ENCODE measurements at places on chromosomes 11 and 22. TPM values are rescaled to one million over a fixed set of nuclear protein-coding genes. Genes with fewer than 3 reads are reported as not detected.

- no peak for DNase-seq
Observed at GRCh38 chr11:128341280-128342248, 245.8 kb downstream of the ETS1 start.

- no peak for DNase-seq
Observed at GRCh38 chr11:70841264-70841663, 411.1 kb downstream of the SHANK2 start.

DNA sequence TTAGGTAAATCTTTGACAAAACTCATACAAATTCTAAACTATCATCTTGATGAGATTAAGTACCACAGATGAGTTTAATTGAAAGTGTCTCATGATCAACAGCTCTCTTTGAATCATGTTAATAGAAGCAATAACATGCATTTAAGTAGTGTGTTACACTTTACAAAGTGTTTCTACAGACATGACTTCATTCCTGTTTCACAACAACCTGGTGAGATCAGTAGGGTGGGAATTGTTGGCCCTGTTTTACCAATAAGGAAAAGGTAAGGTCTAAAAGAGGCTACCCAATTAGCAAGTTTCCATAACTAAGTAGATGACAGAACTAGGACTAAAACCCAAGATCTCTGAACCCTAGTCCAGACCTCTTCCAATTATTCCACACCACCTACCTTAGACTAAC lies 12.7 kb upstream of the PRSS23 start:
- DNase-seq: no peak

DNA sequence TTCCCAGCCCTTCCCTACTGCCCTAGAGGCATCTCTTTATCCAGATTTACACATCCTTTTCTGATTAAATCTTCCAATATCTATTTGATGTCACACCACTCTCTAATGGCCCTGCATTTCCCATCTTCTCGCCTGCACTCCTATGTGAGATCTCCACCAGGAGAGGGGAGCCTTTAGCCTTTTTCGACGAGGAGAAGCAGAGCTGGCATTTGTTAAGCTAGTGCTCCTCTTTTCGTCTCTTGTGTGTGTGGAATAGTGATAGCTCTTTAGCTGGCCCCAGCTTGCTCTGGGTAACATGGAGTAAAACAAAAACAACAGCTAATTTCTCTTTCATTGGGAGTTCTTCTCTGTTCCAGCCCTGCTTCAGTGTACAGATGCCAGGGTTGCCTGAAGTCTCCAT lies 536.5 kb downstream of the NTM start:
- peak; percentile 5 for DNase-seq

GRCh38 chr22:37986371-37986770 lies 2.0 kb upstream of the SOX10 start:
- no peak for DNase-seq

DNA sequence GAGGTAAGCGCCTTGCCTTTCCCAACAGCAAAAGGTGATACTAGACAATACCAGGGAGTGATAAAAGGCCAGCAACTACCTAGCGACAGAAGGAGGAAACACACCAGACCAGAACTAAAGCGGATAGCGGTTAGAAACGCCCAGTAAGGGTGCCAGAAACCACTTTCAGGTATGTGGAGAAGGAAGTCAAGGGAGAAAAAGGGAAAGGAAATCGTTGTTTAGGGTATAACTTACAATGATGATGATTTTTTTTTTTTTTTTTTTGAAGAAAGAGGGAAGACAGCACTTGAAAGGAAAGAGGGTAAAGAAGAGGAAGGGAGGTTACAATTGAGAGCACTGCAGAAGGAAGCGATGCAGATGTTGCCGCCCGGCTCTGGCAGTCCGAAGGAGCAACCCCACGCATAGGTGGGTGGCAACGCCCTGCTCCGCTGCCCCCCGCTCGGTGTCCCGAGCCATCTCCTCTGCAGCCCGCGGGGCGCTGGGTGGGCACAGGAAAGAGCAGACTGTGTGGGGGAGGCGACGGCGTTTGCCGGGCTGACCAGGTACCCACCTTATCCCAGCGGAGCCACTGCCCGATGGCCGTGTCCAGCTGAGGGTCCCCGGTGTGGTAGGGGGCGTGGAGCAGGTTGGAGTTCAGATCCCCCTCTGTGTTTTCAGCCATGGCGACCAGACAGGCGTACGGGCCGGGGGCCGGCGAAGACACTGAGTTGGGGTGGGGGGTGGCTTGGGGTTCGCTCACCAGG lies 561 bp downstream of the PGM2L1 start:
- no peak for DNase-seq

GRCh38 chr11:98107736-98108135 lies 913.0 kb upstream of the CNTN5 start:
- DNase-seq: no peak

Gene RIMBP3C
- not detected for total RNA-seq

Gene SMC1B
- total RNA-seq: 0.10 TPM

- DNase-seq: no peak
Observed at GRCh38 chr11:5703741-5704536, 14.3 kb downstream of the TRIM22 start.

DNA sequence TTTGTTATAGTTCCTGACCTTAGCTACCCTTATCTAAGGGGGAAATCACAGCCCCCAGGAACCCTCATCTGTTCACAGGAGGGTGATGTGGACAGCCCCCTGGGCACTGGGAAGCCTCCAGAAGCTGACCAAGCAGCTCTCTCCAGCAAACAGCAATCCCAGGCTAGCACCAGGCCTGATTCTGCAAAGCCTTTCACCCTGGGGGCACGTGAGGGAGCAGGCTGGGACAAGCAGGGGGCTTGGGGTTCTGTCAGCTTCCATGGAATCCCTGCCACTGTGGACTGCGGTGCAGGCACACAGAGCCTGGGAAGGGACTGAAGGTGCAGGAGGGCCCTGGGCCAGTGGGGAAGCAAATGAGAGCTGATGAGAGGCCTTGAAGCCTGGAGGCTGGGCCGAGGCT lies 2.1 kb downstream of the PGAP2 start:
- DNase-seq: no peak

DNA sequence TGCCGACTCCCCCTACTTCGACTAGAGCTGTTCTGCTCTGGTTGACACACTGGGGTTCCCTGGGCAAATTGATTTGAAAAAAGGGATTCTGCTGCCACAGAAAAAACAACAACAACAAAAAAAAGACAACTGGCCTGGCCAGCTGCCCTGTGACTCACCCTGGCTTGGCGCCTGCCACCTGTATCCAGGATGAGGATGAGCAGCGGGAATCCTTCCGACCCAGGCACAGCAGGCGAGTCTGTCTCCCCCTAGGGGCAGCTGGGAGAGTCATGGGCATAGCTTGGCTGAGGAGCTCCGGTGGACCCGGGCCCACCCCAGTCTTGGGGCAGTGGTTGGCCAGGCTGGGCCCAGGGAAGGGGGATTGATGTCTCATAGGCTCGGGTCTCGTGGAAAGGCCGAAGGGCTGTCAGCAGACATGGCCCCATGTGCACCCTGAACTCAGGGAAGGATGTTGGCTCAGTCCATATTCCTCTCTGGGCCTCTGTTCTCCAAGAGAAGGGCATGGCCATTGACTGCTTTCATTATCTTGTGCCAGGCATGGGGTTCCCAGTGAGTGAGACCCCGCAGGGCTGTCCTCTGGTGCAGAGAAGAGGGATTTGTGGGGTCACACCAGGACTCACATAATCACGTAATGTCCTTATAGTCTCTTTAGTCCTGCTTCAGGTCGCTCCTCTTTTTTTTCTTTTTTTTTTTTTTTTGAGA lies 10.4 kb upstream of the SUN2 start:
- DNase-seq: no peak

DNA sequence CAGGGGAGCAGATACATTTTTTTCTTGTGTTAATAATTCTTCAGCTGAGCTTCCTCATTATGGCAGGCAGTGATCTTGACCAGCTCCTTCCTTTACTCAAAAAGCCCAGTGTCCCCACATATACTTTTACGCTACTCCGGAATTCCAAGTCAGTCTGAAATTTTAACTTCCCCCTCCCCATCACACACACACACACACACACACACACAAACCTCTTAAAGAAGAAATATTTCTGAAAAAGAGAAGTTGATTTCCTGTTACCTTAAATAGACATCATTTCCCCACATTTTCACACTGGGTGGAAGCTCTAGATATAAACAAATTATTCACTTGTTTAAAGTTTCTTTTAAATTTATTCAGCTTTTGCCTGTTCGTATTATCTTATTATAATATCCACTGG lies 113.9 kb downstream of the DBX1 start:
- DNase-seq: no peak

DNA sequence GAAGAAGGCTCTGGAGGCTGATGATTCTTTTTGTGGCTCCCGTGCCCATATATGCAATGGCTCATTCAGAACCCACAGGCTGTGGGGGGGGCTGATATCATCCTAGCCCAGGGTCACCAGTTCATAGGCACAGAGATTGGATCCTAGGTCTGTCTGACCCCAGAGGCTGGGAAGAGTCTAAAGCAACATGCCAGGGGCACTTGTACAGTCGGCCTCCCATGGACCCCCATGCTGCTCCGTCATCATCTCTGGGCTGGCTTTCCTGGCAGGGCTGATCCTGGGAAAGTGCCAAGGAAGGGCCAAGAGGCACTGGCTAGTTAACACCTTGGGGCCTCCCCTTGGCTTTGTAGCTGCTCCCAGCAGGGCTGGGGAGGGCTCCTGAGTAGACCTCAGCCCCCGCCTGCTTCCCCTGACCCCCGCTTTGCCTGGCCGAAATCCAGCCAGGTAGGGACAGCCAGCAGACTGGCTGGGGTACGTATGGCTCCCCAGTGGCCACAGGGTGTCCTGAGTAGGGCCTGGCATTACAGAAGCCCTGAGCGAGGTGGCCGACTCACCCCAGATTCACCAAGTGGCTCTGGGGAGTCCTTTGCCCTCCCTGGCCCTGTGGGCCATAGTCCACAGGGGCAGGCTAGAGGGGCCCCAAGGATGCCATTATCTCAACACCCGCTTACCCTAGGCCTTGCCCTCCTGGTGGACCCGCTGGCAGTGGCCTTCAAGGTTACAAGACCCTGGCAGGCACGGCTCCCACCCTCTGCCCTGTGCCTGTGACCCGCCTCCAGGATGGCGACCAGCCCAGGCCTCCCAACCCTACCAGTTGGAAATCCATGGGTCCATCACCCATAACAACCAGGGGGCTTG lies 22.5 kb downstream of the FADS3 start:
- DNase-seq: no peak

DNA sequence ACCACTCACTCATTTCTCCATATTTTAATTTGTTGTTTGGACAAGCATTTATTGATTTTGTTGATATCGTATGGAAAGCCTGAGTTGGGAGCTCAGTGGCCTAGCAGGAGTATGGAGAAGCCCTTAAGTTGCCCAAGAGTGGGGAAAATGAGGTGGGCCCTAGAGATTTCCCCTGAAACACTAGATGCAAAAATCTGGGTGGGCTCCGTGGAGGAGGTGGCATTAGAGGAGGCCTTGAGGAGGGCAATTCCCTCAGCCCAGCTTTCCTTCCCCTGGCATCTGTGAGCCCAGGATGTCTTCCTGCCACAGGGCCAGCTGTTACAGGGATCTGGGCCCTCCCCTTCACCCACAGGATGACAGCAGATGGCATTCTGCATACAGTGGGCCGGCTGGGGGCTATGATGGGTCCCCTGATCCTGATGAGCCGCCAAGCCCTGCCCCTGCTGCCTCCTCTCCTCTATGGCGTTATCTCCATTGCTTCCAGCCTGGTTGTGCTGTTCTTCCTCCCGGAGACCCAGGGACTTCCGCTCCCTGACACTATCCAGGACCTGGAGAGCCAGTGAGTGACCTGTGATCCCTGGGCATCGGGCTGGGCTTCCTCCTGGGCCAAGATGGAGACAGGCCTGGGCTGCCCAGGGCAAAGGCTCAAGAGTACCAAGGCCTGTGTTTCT lies 21.6 kb upstream of the SLC22A12 start:
- DNase-seq: no peak

GRCh38 chr11:60951606-60951903 lies 421 bp downstream of the SLC15A3 start:
- DNase-seq: no peak

Gene TEX54
- not detected for total RNA-seq

Gene JHY
- total RNA-seq: 5.6 TPM

DNA sequence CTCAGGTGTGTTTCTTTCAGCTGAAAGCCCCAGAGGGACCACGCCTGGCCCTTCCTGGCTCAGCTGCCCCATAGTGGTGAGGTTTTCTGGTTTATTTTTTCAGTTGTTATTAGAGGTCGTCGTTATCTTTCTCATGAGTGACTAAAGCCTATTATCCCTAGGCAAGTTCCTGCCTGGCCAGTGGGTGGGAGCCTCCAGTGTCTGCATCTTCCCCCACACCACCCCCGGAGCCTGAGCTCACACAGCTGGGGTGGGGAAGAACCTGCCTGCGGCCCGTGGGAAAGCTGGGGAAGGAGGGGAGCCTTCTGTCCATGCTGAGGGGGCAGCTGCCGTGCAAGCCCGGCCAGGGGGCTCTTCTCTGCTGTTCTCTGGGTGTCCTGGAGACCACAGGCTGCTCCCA lies 24.3 kb upstream of the PPFIA1 start:
- no peak for DNase-seq

GRCh38 chr11:129023968-129024676 lies 81.5 kb upstream of the TP53AIP1 start:
- no peak for DNase-seq

Gene DCHS1
- total RNA-seq: 29.0 TPM

- DNase-seq: no peak
Observed at GRCh38 chr11:87870086-87870485, 305.2 kb downstream of the RAB38 start.

Gene SIRT3
- total RNA-seq: 8.0 TPM

- DNase-seq: no peak
Observed at GRCh38 chr11:78069465-78069864, 5.8 kb downstream of the THRSP start.

Gene PDE3B
- total RNA-seq: 16.1 TPM

DNA sequence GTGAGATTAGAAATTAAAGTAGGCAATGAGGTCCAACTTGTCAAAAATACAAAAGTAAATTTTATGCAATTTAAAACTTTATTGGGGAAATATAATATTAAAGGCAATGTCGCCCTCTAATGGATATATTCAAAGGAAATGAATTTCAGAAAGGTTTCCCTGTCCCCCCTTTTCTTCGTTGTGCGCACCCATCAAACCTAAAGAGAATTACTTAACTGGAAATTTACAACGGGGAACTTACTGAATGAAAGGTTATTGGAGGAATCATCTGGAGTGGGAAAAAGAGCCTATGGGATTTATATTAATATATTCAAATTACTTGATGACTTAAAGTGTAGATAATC lies 1.7 kb upstream of the ABTB2 start:
- DNase-seq: no peak

DNA sequence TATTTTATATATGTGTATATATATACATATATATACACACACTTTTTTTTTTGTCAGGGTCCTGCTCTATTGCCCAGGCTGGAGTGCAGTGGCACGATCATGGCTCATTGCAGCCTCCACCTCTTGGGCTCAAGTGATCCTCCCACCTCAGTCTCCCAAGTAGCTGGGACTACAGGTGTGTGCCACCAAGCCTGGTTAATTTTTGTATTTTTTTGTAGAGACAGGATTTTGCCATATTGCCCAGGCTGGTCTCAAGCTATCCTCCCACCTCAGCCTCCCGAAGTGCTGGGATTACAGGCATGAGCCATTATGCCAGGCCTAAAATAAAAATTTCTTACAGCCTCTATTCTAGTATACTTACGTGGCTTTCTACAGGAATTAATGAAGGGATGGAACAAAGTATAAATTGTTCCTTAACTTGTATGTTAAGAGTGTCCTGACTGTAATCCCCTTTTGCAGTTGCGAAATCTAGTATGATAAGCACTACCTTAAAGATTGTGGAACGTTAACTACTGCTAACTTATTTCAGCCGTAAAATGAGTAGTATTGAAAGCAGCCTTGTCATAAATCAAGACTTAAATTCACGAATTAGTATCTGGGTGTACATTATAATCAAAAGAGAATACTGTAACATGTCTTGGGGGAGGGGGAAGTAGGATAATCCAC lies 2.1 kb downstream of the TRAF6 start:
- no peak for DNase-seq
